Progenitor cell of endocrine pancreas (in vitro differentiated cells): ENCODE measurements at places on chromosomes 13 and 19. TPM values are rescaled to one million over a fixed set of nuclear protein-coding genes. Genes with fewer than 3 reads are reported as not detected.

GAPDHS gene
- total RNA-seq = not detected in 2 replicates

- no peak overlapping the region for H3K27ac ChIP-seq
- H3K4me3 ChIP-seq = no peak overlapping the region
- no peak for DNase-seq
- H3K4me1 ChIP-seq = peaks cover 9% of the 10 kb centered on the region
- H3K27me3 ChIP-seq = no peaks in the 10 kb centered on the region
These were observed 8.7 kb downstream of the FIZ1 start for GRCh38 chr19:55590617-55591016.

ADAMTSL5 gene
- total RNA-seq = 2.3 and 4.8 TPM in 2 replicates

GARIN5A gene
- total RNA-seq = 11.6 and 12.0 TPM in 2 replicates

DNA sequence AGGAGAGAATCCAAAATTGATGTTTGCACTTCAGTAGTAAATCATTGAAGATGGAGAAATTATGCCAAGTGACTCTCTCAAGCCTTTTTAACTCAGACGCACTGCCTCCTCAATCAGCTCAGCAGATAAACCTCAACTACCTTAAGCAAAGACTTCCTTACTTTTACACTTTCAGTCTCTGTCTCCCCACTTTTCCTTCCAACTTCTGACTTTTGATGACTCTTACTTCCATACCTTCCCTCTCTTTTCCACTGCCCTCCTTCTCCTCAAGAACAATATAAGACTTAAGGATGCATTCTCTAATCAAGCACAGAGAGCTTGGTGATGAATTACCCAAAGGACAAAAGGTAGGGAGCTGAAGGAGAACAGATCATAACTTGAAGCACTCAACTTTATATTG lies 4.8 kb upstream of the DACH1 start:
- H3K4me1 ChIP-seq = peaks cover 61% of the 10 kb centered on the region
- no peak overlapping the region for H3K4me3 ChIP-seq
- H3K36me3 ChIP-seq = no peaks in the 10 kb centered on the region
- no peak overlapping the region for H3K27ac ChIP-seq

LRFN3 gene
- total RNA-seq = 31.0 and 31.5 TPM in 2 replicates

DNA sequence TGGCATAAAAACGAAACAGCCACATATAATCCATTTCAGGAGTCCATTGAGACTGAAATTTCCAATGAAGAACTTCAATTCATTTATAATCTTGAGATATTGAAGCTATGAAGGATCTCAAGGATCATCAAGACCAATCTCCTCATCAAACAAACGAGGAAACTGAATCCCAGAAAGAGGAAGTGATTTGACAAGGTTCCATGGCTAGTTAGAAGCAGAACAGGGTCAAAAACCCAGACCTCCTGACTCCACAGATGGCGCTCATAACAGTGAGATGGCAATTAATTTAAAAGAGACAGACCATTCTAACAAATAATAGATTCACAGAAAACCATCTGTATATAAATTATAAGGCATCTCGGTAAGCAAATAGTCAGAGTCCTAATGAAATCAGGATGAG lies 229.7 kb downstream of the KCTD12 start:
- H3K4me3 ChIP-seq = no peak overlapping the region
- no peaks in the 10 kb centered on the region for H3K27me3 ChIP-seq
- DNase-seq = no peak

GRCh38 chr13:75357576-75358289 lies 124.2 kb downstream of the TBC1D4 start:
- peaks cover 2% of the 10 kb centered on the region for H3K36me3 ChIP-seq
- H3K4me1 ChIP-seq = peaks cover 4% of the 10 kb centered on the region
- no peak overlapping the region for H3K27ac ChIP-seq
- no peak overlapping the region for H3K4me3 ChIP-seq

GRCh38 chr13:94704377-94705080 lies 7.8 kb downstream of the SOX21 start:
- H3K36me3 ChIP-seq = no peaks in the 10 kb centered on the region
- peaks cover 95% of the 10 kb centered on the region for H3K27me3 ChIP-seq
- H3K4me3 ChIP-seq = no peak overlapping the region
- DNase-seq = no peak
- H3K4me1 ChIP-seq = peaks cover 30% of the 10 kb centered on the region

- no peak for DNase-seq
- no peak overlapping the region for H3K4me3 ChIP-seq
- H3K4me1 ChIP-seq = no peaks in the 10 kb centered on the region
- no peaks in the 10 kb centered on the region for H3K27me3 ChIP-seq
- H3K36me3 ChIP-seq = peaks cover 4% of the 10 kb centered on the region
These were observed 11.5 kb upstream of the KANK2 start for GRCh38 chr19:11208561-11209471.

DNA sequence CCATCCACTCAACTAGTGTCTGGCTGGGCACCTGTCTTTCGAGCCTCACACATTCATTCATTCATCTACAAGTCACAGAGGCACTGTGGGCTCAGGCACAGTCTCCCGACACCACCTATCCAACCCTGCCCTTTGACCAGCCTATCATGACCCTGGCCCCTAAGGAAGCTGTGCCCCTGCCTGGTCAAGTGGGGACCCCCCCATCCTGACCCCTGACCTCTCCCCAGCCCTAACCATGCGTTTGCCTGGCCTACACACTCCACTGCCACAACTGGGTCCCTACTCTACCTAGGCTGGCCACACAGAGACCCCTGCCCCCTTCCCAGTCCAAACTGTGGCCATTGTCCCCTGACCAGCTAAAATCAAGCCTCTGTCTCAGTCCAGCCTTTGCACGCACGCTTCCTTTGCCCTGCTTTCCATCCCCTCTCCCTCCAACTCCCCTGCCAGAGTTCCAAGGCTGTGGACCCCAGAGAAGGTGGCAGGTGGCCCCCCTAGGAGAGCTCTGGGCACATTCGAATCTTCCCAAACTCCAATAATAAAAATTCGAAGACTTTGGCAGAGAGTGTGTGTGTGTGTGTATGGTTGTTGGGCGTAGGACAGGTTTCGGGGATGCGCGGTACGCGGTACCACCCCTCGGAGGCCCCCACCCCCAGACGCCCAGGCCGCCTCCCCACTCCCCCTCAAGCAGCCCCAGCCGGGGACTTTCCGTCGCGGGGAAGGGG lies 404 bp upstream of the IL27RA start:
- peaks cover 21% of the 10 kb centered on the region for H3K27me3 ChIP-seq
- peaks cover 2% of the 10 kb centered on the region for H3K4me1 ChIP-seq
- no peak for DNase-seq
- no peaks in the 10 kb centered on the region for H3K36me3 ChIP-seq
